Stimulated activated naive B cell treated with anti-CD40 and anti-IgM and Interleukin-4, amounts not matched to agents 10 μg/mL and 1 μg/mL and 100 μg/mL, for 72 hours (primary cell): ENCODE measurements at places on chromosomes 7 and 10.
A peak's percentile ranks its signal among the peaks of the same experiment; 100 is the strongest.

DNA sequence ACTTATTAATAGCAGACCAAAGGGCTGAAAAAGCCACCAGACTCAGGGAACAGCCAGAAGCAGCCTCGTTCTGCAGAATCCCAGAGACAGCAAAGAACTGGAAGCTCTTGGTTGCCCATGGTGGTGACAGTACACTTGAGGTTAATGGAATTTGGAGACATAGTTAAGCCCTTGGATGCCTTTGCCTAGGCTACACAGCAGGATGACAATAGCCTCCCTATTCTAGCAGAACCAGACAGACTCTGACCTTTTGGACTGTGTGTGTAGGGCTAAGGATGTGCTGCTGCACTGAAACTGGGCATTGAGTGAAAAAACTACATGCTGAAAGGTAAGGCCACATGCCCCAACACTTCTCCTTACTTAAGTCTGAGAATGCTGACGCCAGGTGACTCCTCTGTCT lies 22.7 kb downstream of the OTUD1 start:
- no peak for DNase-seq

- DNase-seq = no peak
Observed at GRCh38 chr7:140364819-140365218, 33.5 kb downstream of the SLC37A3 start.

DNA sequence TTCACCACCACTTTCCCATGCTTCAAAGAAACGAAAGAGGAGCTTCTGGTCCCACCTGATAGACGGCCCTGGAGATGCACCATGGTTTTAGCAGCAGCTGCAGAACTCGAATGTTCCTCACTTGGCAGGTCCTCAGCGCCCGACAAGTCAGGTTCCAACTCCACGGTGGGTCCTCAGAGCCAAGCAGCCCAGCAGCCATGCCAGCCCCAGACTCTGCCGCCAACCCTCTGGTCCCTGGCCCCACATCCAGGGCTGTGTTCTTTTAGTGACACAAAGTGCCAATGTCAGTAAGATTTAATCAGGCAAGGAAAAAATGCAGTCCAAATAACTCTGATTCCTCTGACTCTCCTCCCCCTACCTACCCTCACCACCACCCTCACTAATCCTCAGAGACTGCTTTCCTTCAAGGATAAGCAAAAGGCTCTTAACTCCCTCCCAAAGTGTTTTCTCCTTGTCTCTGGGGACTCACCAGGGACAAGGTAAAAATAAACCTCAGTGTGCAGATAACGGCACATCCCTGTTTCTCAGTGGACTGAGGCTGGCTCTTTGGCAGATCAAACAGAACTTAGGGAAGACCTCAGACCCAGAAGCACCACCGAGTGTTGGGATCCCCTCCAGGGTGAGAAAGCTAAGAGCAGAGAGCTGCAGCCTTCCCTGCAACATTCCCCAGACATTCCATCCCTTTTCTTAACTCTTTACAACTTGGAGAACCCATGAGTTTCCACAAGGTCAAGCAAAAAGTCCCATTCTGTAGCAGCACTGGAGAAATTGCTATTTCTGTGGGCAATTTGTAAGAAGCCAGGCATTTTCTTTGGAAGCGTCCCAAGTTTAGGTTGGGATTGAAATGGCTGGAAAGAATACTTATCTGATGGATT lies 358.9 kb downstream of the FRMD4A start:
- DNase-seq = no peak

GRCh38 chr7:38410056-38410455 lies 136.6 kb upstream of the TARP start:
- DNase-seq = no peak

GRCh38 chr10:6173203-6173602 lies 29.5 kb upstream of the PFKFB3 start:
- no peak for DNase-seq

- DNase-seq = no peak
Observed at GRCh38 chr10:95384011-95384704, 93.4 kb upstream of the PDLIM1 start.

GRCh38 chr10:51852297-51852696 lies 152.9 kb upstream of the CSTF2T start:
- DNase-seq = no peak

DNA sequence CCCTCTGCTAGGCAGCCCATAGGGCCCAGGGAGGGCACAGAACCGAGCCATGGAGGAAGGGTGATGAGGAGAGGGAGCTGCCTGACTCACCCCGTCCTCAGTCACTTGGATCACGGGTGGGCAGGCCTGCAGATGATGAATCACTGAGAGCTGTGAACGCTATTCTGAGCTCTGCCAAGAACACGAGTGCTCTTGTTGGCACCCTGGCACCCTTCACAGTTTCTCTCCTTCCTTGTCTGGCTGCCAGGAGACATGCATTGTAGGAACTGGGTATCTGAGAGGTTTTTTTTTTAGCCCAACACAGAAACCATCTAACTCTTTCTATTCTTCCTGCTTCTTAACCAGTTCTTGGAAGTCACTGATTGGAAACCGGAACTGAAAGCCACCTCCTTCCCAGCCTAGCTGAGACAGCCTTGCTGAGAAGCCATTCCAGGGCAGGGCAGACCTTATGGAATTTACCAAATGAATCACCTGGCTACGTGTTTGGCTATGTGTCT lies 82.1 kb downstream of the SLC37A3 start:
- DNase-seq = no peak

DNA sequence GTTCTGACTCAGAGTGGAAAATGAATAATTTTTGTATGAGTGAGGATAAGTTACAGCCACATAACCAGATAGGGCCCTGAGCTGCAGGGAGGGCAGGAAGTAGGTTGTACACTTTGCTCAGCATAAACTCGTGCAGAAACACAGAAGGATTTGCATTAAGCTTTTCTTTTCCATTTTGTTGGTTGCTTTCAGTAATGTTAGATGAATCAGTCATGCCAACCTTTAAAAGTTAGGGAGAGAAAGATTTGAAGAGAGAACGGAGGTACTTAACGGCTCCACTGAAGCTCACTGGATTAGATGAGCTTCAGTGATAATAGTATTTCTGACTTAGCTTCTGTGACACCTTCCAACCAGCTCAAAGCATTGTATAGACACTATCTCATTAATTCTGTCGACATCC lies 348.1 kb downstream of the GATA3 start:
- DNase-seq = no peak

- DNase-seq = no peak
Observed at GRCh38 chr10:87603196-87603595, 56.5 kb upstream of the PAPSS2 start.

DNA sequence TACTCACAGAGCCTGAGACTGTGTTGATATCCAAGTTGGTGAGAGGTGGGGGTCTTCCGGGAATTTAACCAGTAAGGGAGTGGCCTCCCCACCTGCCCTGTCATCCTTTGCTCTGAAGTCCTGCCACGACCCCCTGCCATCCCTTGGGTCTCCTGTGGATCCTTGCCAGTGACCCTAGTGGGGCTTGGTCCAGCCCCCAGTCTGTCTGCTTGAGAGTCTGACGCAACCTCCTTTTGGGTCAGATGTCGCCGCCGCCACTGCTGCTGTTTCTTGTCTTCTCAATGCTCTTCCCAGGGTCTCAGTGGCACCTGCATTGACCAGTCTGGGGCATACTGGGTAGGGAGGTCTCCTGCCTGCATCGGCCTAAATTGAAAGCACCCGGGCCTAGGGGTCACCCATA lies 28.8 kb downstream of the PAX2 start:
- no peak for DNase-seq

- DNase-seq = no peak
Observed at GRCh38 chr10:111077785-111078504, 1.1 kb downstream of the ADRA2A start.

DNA sequence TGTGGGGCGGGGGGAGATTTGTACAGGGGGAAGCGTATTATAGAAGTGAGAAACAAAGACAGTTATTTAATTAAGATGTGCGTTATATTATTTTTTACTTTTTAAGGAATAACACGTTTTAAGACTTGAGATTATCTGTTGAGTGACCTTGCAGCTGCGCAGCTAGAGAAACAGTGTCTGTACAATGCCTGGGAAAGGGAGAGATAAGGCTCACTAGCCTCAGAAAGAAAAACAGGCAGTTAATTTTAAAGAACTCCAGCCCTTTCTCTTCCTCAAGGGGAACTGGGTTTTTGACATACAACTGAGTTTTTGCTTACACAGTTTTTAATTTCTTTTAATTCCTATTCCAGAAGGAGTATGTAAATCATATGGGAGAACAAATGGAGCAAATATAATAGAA lies 50.7 kb downstream of the LMBR1 start:
- no peak for DNase-seq

DNA sequence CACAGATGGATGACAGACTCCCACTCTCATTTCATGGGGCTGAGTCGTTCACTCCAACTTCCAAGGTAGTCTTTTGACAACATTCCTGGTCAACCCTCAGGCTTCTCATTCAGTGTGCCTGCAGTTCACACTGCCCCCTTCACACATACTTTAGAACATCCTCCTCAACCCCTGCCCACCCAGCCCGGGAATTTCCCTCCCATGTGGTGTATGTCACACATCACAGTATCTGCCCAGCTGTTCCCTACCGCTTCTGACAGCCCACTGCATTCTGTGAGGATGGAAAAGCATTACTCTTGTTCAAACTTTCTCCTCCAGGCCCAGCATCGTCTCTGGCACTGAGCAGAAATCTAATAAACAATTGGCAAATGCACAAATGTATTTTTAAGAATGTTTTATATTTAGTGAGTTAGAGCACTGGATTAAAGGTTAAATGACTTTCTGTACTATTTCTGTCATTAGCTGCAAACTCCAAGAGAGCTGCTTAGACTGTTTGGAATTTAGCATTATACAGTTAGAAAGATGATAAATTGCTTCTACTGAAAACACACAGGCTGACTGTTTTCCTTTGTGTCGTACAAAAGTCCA lies 110.4 kb downstream of the SFMBT2 start:
- DNase-seq = no peak

DNA sequence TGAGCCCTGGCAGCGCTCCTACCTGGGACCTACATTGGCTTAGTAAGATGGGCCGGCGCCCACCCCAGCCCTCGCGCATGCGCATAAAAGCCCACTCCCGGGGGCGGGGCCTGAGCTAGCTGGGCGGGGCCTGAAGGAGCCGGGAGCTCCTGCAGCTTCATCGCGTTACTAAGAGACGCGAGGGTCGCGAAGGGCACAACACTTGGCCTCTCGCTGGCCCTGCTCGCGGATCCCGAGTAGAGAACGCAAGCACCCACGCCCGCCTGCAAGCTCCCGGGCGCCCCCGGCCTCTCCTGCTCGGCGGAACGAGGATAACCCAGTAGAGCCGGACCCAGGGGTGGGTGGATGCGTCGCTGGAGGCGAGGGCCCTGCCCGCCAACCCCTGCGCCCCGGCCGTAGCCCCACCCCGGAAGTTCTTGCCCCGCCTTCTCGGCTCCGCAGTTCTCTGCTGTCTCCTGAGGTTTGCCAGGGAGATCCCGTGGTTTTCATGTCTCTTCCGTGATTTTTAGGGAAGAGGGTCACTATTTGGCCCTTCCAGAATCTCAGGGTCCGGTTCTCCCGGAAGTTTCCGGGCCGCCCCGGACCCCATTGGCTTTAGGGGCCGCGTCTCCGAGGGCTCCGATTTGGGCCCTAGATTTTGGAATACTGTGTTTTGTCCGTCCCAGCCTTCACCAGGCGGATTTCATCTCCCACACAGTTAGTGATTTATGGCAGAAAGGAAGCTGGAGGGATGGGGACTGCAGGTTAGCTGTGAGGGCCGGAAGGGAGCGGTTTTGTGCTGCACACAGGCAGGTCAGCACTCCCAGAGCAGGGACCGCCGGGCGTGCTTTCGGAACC lies at the start of gene MEIG1:
TSS of gene MEIG1 (plus strand) at position 168 of the 837 bp plus-strand sequence. CDS start 7,081 bp downstream, outside the sequence.
- peak; percentile 94 for DNase-seq

DNA sequence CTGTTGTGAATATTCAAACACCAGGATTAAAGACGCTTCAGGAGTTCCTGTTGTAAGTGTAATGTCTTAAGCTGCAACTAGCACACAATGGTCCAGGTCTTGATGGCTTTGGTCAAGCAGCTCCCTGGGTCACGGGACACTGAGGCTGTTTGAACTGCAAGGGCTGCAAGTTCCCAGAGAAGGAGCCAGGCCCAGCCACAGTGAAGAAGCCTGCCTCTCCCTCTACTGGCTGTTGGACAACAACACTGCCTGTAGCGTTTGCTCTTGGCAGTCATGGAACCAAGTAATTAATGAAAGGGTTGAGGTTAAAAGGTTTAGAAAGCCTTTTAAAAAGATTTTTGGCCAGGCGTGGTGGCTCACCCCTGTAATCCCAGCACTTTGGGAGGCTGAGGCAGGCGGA lies 31.9 kb upstream of the GUSB start:
- DNase-seq = no peak

- no peak for DNase-seq
Observed at GRCh38 chr7:16083931-16084330, 337.4 kb downstream of the CRPPA start.

- DNase-seq = no peak
Observed at GRCh38 chr10:89646889-89647657, 2.0 kb upstream of the PANK1 start.

DNA sequence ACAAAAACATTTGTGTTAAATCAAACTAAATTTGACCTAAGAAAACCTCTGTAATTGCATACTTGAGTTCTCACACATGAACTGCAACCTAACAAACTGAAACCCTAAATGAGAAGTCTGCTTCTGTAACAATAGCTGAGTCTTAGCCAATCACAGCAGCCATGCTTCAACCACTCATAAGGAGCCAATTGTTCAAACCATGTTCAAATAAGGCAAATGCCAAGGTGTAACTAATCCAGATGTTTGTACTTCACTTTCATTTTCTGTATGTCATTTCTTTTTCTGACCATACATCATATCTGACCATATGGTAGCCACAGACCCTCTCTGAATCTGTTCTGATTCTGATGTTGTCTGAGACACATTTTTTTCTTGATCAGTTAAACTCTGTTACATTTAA lies 47.5 kb upstream of the ANTXRL start:
- DNase-seq = no peak

GRCh38 chr7:24580283-24580946 lies 7.2 kb downstream of the PALS2 start:
- no peak for DNase-seq

GRCh38 chr10:120460776-120461175 lies 3.7 kb downstream of the PLPP4 start:
- no peak for DNase-seq

DNA sequence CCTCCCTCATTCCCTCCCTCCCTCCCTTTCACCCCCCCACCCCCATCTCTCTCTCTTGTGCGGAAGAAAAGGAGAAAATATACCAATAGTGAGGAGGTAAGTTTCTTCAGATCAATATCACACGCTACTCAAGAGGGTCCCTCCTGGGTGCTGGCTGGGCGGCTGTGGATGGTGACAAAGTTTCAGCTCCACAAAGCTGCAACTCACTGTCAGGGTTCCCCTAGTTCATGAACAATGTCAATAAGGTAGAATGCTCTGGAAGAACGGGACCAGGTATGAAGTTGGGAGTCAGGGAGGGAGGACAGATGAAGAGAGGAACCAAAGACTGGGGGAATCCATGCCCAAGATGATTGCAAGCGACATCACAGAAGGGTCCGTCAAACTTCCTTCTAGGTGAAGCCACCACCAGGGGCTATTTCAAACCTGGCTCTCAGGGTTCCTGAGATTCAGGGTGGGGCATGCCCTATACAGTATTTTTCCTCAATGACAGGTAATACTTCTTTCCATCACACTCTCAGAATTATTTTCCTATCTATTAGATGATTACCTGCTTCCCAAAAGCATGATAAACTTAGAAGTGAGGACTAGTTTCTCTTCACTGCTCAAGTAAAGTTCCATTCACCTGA lies 1.4 kb upstream of the PDE1C start:
- no peak for DNase-seq

- no peak for DNase-seq
Observed at GRCh38 chr7:79034730-79035129, 418.7 kb downstream of the MAGI2 start.

GRCh38 chr7:132034748-132035416 lies 478.5 kb upstream of the PODXL start:
- DNase-seq = no peak

GRCh38 chr10:110540031-110540430 lies 27.5 kb upstream of the SMC3 start:
- DNase-seq = no peak
